ENCODE measurements at places on chromosomes 7 and 10. TPM values are rescaled to one million over a fixed set of nuclear protein-coding genes. Genes with fewer than 3 reads are reported as not detected.

DNA sequence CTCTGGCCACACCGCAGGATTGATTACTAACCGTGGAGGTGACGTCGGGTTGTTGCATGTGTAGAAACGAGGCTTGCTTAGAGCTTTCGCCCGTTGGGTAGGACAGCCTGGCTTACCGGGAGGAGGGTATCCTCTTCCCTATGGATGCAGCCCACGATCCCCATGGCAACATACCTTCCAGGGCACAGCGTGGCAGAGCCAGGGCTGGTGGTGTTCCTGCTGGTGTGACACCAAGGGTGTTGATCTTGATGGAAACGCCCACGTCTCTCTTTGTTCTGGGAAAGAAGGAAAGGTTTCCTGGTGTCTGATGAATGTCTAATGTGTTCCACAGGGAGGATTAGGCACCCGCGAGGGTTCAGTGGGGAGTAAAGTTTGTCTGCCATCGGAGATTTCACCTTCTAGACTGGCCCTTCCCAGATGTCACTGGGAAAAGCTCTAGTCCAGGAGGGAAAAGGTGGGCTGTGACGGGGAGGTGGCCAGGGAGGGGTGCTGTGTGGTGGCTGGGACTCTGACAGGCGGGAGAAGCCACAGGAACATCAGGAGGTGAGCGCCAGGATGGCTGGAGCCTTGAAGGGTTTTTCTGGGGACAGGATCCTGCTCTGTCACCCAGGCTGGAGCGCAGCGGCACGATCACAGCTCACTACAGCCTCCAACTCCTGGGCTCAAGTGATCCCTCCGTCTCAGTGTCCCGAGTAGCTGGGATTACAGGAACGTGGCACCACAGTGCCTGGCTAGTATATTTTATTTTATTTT is 102.1 kb downstream of the CUX1 start:
- no peak for DNase-seq

GRCh38 chr7:105773030-105773460 is 103.4 kb downstream of the ATXN7L1 start:
- DNase-seq, result no peak

PDZD7 gene
- 0.21 TPM for total RNA-seq

- DNase-seq, result no peak
These were observed 17.6 kb upstream of the FLNC start for GRCh38 chr7:128812514-128813168.

GRCh38 chr7:19982841-19983835 is 209.7 kb upstream of the TMEM196 start:
- DNase-seq, result peak; percentile 95

DNA sequence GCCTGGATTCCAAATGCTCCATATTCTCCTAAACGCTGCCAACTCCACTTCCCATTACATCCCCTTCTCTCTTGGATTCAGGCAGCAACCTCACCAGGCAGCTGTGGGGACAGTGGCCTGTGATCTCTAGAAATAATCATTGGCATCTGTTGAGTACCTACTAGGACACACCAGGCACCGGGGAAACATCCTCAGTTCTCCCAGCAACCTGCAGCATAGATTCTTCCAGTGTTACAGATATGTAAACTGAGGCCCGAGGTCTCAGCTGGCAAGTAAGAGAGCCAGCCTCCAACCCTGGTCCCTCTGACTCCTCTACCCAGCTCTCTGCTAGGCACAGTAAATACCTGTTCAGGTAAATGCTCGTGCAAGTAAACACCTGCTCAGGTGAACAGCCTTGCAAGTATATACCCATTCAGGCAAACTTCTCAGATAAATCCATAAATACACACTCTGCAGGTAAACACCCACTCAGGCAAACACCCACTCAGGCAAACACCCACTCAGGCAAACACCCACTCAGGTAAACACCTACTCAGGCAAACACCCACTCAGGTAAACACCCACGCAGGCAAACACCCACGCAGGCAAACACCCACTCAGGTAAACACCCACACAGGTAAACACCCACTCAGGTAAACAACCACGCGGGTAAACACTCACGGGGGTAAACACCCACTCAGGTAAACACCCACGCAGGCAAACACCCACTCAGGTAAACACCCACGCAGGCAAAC is 18.7 kb downstream of the ASB13 start:
- DNase-seq, result no peak

DNA sequence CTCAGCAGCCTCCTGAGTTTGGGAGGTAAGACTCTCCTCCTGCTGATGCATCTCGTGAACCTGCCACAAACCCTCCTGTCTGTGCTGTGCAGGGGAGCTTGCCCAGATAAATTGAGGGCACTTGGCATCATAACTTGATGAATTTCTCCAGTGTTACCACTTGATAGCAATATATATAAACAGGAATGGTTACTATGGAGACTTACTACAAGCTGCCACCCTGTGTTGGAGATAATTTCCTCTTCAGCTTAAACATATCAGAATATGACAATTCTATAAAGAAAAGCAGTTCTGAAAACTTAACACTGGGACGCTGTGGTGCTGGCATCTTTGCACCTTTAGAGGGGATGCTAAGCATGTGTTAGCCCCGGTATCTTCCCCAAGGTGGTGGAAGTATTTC is 14.9 kb downstream of the PFKFB3 start:
- no peak for DNase-seq

GRCh38 chr10:33833566-33833965 is 499.1 kb upstream of the NRP1 start:
- DNase-seq, result no peak

EPHA1 gene
- not detected for total RNA-seq

All from H4 (cell line).